ENCODE measurements at places on chromosomes 5 and 9.
A peak's percentile ranks its signal among the peaks of the same experiment; 100 is the strongest.

DNA sequence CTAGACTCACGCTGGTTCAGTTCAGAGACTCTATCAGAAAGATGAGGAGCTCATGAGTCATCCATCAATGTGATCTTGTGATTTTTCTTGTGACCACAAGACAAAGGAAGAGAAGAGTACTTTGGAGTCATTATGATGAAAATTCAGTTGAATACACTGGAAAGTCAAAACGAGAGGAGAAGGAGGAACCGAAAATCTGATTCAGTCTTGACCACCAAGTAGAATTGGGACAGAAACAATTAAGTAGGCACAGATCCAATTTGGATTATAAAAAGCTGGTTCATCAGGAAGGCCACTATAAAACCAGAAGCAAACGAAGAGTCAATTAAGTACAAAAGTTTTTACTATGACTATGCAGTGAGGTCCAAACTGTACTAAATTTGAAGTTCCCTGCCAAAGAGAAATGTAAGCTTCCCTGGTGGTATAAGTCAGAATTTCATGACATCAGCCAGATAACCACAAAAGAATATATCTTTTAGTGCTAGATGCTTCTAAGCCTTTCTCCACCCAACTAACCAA is 90.9 kb downstream of the THBS4 start:
- peak; percentile 91 for DNase-seq

GRCh38 chr5:44497606-44498005 is 108.4 kb upstream of the FGF10 start:
- DNase-seq, result no peak

DNA sequence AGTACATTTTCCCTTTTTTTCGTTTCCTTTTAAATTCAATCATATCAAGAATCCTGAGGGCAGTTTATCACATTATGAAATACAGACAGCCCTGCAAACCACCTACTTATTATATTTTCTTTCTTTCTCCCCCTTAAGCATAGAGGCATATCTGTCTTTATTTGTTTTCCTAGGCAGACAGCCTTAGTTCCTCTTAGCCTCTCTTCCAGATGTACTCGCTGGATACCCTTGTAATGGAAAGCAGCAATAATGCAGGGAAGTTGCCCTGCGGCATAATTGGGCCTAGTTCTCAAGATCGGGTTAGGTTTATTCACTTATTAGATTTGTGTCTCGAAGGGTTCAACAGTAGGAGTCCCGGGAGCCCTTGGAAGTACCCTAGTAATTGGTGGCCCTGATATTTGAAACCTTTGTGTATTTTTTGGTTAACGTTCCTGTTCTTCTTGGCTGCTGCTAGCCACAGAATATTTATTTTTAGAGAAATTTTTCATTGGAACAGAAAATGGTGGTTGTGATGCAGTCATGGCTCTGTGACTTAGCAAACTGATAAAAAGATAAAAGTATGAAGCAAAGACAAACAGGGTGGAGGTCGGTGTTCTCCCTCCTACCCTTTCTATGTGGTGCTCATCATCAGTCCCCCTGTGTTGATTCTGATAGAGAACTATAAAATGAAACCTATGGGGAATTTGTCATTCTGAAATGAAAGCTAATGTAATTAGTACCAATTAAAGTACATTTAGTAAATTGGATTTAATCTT is 6.4 kb downstream of the TLE4 start:
- DNase-seq, result no peak

- no peak for DNase-seq
Measured at GRCh38 chr5:59873113-59873512, 20.4 kb downstream of the PDE4D start.

DNA sequence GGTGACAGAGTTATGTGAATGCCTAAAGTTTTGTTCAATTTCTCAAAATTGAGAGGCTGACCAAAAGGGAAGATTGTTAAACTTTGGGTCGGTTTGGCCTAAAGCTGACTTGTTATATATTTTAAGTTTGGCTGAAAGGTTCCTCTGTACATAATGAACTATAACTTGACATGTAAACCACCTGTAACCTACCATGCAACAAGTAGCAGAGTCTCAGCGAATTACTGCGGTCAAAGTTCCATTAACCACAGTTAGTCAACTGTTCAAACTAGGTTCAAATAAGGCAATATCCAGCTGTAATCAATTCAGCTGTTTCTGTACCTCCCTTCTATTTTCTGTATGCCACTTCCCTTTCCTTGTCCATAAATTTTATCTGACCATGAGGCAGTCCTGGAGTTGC is 325.1 kb upstream of the NMUR2 start:
- DNase-seq, result no peak

DNA sequence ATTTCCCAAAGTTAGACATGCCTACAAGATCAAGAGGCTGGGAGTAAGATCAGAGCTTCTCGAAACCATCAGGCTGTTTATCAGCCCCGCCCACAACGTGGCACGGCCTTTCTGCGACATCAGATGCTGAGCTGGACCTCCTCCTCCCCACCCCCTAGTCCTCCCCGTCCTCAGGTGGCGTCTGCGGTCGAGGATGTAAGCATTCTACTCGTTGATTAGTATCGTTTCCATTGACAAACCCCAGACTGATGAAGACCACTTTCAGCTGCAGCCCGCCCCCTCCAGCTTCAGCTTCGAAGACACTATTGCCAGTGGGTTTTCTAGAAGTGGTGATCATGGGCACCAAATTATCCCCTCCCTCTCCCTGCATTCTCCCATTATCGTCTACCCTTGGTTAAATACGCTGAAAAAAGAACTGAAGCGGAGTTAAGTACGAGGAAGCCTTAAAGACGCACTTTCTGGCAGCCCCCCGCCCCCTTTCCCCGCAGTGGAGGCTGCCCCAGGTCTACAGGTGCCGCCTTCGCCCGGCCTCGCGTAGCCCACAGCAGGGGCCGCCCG is 1.1 kb downstream of the PPIC start:
- no peak for DNase-seq

All from activated CD4-positive, alpha-beta T cell treated with anti-CD3 and anti-CD28 coated beads, Interleukin-2, Interleukin-4, amounts not matched to agents 100 ng/mL and 50 ng/mL, durations not matched to agents 16 hours and 8 hours (primary cell).